ENCODE measurements at places on chromosomes 11 and 22. TPM values are rescaled to one million over a fixed set of nuclear protein-coding genes. Genes with fewer than 3 reads are reported as not detected.

DNA sequence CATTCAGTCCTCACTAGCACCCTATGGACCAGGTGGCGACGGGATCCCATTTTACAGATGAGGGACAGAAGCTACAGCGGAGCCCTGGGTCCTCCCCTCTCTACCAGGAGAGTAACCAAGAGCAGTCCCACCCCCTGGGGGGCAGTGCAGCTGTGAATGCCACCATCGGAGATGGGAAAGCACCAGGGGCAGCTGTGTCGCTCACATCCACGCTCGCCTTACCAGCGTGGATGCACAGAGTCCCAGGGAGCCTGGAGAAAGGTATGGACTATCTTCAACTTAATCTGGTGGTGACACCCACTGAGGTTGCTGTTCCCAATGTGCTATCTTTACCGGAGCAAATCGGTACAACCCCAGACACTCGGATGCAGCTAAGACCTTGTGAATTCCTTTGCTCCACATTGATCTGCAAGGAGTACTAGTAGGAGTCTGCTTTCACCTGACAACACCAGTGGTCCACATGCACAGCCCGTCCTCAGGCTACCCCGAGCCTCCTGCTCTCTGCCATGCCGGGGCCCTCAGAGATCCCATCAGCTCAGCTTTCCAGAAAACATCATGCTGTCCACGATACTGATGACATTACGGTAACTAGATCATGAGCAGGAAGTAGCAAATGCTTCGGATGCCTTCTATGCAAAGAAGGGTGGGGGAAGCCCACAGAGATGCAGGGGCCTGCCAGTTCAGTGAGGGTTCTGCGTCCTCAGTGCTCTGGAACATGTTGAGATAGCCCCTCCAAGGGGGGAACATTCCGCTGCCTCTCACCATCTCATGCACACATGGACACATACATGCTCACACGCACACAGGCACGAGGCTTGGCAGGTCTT lies 126.0 kb downstream of the CTTN start:
- ATAC-seq, result no peak

The TRPC6 gene
- 0.36 TPM for total RNA-seq

- no peak for ATAC-seq
These were observed 813 bp upstream of the BTBD10 start for GRCh38 chr11:13463779-13464290.

- ATAC-seq, result peak; percentile 80
These were observed 18.1 kb downstream of the MCM5 start for GRCh38 chr22:35418088-35418487.

DNA sequence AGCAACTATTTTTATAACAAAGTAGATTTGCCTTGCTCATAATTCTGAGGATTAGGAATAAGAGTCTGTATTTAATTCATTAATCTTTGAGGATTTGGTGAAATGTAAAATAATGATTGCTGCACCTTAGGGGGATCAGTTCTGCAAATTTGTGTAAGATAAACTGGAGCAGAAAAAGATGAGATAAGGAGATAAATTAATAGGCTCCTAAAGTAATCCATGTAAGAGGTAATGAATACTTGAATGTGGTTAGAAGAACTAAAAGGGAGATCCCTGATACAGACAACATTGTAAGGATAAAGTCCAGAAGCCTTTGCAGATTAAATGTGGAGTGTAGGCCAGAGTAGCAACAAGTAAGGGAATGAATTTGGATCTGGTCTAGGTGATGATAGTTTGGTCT lies 45.6 kb downstream of the PDHX start:
- no peak for ATAC-seq

The FBLN1 gene
- 39.5 TPM for total RNA-seq

GRCh38 chr11:77302752-77303151 lies 1.3 kb upstream of the GDPD4 start:
- no peak for ATAC-seq
